ENCODE measurements at places on chromosomes 16 and 17.

GRCh38 chr16:56691885-56692284 is 9.6 kb downstream of the MT1X start:
- DNase-seq, result no peak

- no peak for DNase-seq
Observed at GRCh38 chr17:34716291-34716690, 136.9 kb downstream of the TMEM132E start.

DNA sequence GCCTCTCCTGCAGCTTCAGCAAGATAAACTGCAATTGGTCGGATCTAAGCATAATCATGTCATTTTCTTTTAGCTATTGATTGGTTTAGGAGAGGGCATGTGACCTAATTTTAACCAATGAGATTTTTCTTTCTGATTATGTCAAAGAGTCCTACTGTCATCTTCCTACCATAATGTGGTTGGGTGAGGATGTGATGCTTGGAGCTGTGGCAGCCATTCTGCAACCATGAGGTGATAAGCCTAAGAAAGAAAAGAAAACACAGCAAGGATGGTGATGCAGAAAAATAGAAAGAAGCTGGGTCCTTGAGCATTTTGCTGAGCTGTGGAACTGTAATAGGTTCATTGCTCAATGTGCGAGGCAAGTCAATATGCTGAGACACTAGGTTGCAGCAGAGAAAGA is 121.7 kb upstream of the CRHR1 start:
- no peak for DNase-seq

DNA sequence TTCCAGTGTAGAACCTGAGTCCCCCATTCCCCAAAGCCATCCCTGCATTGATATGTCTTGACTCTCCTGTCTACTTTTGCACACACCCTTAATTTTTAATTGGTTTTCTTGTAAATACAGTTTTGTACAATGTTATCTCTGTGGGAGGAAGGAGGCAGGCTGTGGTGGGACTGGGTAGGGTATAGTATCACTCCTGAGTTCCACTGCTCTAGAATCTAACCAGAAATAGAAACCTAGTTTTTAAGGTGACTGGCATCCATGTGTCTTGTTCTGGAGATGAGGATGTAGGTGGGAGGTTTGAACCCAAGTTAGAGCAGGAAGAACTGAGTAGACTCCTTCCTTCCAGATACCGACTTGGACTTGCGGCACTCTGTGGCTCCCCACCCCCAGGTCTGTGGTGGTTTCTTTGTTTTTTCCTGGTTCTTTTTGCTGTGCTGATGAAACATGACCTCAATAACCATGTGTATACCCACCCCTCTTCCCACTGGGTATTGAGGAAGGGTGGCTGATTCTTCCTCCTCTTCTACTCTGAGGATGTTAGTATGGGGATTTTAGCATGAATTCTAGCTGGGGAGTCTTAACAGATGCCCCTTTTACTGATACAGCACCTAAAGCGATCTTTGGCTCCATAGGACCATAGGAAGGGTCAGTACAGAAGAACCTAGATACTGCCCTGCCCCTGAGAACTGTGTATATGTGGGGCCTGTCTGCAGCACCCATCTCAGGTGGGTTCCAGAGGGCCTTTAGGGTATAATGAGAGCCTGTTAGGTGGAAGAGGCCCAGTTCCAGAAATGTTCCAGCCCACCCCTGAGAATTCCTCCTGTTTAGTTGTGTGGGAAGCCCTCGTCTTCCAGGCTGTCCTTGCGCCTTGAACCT is 48.7 kb downstream of the SF3B3 start:
- no peak for DNase-seq

- no peak for DNase-seq
Observed at GRCh38 chr17:75777296-75777922, 7.2 kb upstream of the UNK start.

- peak; percentile 49 for DNase-seq
Observed at GRCh38 chr17:38727736-38728135, 2.4 kb upstream of the CISD3 start.

GRCh38 chr17:74833501-74834377 is 25.9 kb downstream of the GRIN2C start:
- DNase-seq, result peak; percentile 19

GRCh38 chr17:19943599-19943998 is 34.0 kb downstream of the AKAP10 start:
- DNase-seq, result no peak

DNA sequence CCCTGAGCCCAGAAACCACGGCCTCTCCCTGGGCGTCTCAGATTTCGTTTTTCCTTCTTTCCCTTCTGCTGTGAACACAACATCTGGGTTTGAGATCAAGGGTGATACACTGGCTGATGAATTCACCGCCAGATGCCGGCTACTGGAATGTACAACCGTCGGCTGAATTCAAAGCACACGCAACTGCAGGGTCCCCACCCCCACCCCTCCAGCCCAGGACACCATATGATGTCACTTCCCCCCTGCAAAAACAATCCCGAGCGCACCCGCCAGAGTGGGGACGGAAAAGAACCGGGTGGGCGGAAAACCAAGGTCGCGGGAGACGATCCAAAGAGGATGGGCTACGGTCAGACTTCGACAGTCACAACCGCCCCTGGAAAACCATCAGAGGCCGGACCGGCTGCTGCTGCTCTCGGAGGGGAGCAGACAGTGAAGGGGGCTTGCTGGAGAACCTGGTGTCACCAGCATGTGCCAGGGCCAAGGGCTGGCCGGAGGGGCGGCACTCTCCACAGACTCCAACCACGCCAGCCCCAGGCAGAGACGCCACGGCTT is 23.3 kb downstream of the CEP295NL start:
- DNase-seq, result peak; percentile 39

DNA sequence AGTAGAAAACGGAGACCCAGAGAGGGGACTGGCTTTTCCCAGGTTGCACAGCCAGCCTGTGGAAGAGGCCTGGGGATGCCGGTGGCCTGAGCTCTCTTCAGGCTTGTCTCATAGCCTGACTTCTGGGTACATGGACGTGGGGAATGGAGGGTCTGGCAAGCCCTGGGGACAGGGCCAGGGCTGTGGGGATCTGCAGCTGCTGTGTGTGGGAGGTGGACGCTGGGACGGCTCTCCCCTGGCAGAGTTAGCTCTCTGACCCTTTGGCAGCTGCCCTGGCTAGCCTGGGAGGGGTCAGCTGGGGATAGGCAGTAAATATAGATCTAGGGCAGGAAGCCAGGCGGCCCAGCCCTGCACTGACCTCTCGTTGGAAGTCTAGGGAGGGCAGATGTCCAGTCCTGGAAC is 20.5 kb downstream of the SLC4A1 start:
- no peak for DNase-seq

- DNase-seq, result no peak
Observed at GRCh38 chr16:2719328-2720063, 528 bp downstream of the PRSS27 start.

- no peak for DNase-seq
Observed at GRCh38 chr16:57485091-57485915, 990 bp downstream of the DOK4 start.

GRCh38 chr16:1639860-1640259 is 27.7 kb downstream of the CRAMP1 start:
- DNase-seq, result no peak

GRCh38 chr17:4858882-4859260 is 25.7 kb downstream of the MINK1 start:
- DNase-seq, result no peak

- peak; percentile 51 for DNase-seq
Observed at GRCh38 chr17:49817993-49818392, 29.5 kb downstream of the KAT7 start.

- DNase-seq, result no peak
Observed at GRCh38 chr17:49716668-49717364, 9.1 kb upstream of the SLC35B1 start.

DNA sequence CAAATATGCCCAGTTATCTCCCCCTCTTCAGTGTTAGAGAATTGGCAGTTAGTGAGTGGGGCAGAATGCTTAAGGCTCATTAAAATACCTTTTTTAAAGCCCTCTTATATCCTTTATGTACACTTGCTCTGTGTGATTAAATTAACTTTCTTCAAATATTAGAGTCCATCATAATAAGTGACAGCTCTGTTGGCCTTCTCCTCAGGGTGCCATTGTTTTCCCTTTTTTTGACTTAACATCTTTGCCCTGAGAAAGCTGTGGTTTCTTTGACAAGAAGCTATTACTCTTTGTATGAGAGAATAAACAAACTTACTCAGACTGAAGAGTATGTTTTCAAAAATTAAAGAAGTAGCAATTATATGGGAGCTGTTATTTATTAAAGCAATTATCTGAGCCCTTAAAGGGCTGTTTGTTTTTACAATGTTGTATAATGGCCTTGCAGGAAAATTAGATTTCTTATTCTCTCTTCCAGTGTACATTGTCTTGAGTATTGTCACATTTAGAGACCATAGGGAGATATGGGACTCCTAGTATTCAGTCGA is 13.4 kb downstream of the RBBP6 start:
- no peak for DNase-seq

- peak; percentile 61 for DNase-seq
Observed at GRCh38 chr17:40542558-40543411, 22.5 kb downstream of the CCR7 start.

- DNase-seq, result no peak
Observed at GRCh38 chr17:61383689-61384201, 15.9 kb upstream of the TBX2 start.

DNA sequence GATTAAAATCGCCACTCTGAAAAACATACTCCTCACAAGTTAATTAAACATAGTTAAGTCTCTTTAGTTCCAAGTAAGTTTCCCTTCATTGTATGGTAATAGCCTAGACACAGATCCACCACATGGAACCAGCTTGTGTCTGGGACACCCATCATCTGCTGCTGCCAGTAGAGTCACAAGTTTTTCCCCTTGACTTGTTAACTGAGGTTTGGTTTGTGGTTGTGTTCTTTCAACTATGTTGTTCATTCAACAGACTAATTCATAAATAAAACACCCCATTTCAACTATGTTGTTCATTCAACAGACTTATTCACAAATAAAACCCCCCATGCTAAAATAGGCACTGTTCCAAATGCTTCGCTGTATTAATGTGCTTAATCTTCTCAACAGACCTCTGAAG is 24.4 kb downstream of the YWHAE start:
- no peak for DNase-seq

GRCh38 chr17:63156986-63157385 is 191.0 kb downstream of the TANC2 start:
- no peak for DNase-seq

- no peak for DNase-seq
Observed at GRCh38 chr16:10935226-10935915, 6.9 kb downstream of the DEXI start.

- DNase-seq, result no peak
Observed at GRCh38 chr16:72404299-72404698, 232.3 kb upstream of the PMFBP1 start.

DNA sequence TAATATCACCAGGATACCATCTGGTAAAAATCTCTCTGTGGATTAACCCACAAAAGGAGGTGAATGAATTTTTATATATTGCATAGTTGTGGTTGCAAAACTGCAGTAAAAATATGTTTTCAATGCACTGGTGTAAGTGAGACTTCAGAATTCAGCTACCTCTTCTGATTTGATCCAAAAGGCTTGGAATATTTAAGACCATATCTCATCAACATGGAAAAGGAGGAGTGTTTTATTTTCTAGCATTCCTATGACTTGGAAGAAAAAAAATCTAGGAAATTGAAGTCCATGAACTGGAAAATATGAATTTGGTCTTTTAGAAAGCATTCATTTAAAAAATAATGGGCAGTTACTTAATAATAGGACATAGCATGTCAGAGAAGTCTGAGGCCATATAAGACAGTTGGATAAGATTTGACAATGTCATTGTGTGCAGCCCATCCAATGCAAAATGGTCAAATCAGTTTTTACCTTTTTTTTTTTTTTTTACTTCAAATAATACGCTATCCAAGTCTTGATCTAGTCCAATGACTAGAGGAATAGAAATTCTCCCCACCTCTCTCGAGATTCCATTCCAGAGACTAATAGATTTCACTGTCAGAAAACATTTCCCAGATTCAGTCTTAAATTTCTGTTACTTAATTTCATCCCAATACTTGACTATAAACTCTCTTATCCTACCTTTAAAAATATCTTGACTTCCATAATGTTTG is 364.9 kb upstream of the PMFBP1 start:
- no peak for DNase-seq

DNA sequence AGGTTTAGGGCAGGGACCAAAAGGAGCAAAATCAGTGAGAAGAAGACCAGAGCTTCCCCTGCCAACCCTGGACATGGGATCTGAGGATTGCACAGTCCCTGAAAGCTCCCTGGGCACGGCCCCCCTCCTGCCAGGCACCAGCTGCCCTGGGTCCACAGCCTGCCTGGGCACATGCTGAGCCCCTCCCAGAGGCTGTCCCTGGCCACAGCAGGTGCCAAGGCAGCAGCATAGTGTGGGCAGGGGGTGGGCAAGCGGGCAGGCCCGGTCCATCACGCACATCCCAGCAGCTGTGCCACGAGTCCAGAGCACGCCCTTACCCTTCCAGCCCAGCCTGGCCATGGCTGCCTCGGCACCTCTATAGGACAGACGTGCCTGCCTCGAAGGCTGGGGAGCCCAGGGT is 12.7 kb downstream of the SCN4A start:
- DNase-seq, result no peak
